ENCODE measurements at places on chromosomes 2 and 18. TPM values are rescaled to one million over a fixed set of nuclear protein-coding genes. Genes with fewer than 3 reads are reported as not detected.

GRCh38 chr2:173290518-173290917, 64.2 kb upstream of the CDCA7 start:
- H3K27me3 ChIP-seq = no peaks in the 10 kb centered on the region
- H3K4me3 ChIP-seq = no peak overlapping the region
- H3K4me1 ChIP-seq = no peaks in the 10 kb centered on the region
- no peak overlapping the region for H3K27ac ChIP-seq
- no peak for DNase-seq
- H3K36me3 ChIP-seq = no peaks in the 10 kb centered on the region

DNA sequence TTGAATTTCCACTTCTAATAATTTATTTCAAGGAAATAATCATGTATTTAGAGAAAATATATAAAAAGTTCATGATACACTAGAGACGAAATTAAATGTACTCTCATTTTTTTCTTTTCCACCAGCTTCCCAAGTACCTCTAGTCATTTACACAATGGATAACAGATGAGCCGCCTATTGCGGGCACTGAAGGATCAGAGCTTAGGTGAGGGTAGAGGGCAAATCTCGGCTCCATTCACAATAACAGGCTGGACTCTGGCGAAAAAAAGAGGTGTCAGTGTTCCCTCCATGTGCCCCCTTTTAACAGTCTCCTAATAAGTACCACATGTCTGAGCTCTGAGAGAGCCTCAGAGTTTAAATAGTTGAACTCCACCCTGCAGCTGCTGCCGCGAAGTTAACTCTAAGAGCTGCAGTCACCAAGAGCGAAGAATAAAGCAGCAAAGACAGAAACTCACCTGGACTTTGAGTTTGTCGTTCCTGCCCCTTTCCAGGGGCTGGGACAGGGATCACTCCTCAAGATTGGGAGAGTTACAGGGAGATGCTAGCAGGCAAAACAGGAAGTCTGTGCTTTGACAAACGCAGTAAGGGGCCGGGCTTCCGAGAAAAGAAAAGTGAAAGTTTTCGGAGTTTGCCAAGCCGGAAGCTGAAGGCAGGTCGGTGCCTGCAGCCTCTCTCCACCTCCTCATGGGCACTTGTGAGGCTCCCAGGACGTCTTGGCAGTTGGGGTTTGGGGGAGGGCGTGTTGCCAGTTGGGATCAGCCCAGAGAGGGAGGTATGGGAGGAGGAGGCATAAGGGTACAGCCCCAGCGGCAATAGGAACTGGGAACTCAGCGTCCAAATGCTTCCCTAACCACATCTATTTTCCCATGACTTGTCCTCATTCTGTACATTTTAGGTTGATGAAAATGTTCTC, at the start of gene SP110:
Gene SP110, minus strand, starts transcription at position 566 of the 913 bp plus-strand sequence. CDS start 3,057 bp downstream, outside the sequence.
- peak; percentile 56 for DNase-seq
- peak within 1 kb of the TSS; percentile 90 for H3K27ac ChIP-seq
- H3K27me3 ChIP-seq = no peaks in the 10 kb centered on the region
- H3K4me1 ChIP-seq = no peaks in the 10 kb centered on the region
- no peaks in the 10 kb centered on the region for H3K36me3 ChIP-seq

GRCh38 chr2:13638181-13638580, 921.4 kb downstream of the TRIB2 start:
- no peak overlapping the region for H3K4me3 ChIP-seq
- no peak for DNase-seq
- no peaks in the 10 kb centered on the region for H3K27me3 ChIP-seq
- H3K36me3 ChIP-seq = no peaks in the 10 kb centered on the region
- H3K4me1 ChIP-seq = no peaks in the 10 kb centered on the region
- H3K27ac ChIP-seq = no peak overlapping the region

- no peaks in the 10 kb centered on the region for H3K36me3 ChIP-seq
- DNase-seq = no peak
- no peak overlapping the region for H3K4me3 ChIP-seq
- H3K27me3 ChIP-seq = no peaks in the 10 kb centered on the region
These were observed 201.7 kb downstream of the PTH2R start for GRCh38 chr2:208608122-208608835.

DNA sequence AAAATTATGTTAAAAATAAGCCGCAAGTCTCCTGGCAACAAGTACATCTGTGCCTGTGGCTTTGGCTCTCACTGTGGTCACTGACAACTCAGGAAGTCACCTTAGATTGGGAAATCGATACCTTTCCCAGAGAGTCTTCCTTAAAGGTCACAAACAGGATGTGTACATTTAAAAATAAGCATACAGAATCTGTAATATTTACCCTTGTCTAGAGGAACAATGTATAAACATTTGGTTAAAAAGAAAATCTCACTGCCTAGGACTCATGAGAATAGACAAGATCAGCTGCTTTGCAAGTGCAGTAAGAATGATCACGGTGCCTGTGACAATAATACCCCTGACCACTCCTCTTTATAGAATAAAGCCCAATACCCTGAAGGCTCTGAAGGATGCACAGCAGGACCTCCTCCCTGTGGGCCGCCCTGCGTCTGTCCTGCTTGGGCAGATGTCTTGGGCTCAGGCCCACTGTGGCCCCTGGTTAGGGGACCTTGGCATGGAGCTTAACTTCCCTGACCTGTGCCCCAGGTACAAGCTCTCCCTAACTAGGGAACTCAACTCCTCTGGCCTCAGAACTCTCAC, 98.0 kb upstream of the MGAT4A start:
- no peak overlapping the region for H3K4me3 ChIP-seq
- H3K36me3 ChIP-seq = no peaks in the 10 kb centered on the region
- H3K27ac ChIP-seq = no peak overlapping the region
- H3K27me3 ChIP-seq = peaks cover 2% of the 10 kb centered on the region
- DNase-seq = no peak
- H3K4me1 ChIP-seq = no peaks in the 10 kb centered on the region

DNA sequence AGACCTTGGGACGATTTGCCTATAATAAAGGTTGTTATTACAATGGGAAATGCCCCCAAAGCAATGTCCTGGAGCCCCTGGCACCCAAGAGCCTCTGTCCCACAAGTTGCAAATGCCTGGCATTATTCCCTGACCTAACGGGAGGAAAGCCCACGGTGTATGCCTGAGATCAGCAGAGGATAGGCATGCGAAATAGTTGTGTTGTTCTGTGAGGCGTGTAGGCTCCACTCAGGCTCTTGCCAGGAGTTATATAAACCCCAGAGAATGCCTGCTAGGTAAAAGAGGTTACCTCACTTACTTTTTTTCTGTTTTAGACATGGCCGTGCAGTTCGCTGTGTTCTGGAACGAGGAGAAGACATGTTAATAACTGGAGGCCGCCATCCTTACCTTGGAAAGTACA, 52.1 kb downstream of the AOX1 start:
- no peak for DNase-seq
- no peaks in the 10 kb centered on the region for H3K36me3 ChIP-seq
- H3K27ac ChIP-seq = no peak overlapping the region
- H3K4me1 ChIP-seq = no peaks in the 10 kb centered on the region
- H3K27me3 ChIP-seq = no peaks in the 10 kb centered on the region

DNA sequence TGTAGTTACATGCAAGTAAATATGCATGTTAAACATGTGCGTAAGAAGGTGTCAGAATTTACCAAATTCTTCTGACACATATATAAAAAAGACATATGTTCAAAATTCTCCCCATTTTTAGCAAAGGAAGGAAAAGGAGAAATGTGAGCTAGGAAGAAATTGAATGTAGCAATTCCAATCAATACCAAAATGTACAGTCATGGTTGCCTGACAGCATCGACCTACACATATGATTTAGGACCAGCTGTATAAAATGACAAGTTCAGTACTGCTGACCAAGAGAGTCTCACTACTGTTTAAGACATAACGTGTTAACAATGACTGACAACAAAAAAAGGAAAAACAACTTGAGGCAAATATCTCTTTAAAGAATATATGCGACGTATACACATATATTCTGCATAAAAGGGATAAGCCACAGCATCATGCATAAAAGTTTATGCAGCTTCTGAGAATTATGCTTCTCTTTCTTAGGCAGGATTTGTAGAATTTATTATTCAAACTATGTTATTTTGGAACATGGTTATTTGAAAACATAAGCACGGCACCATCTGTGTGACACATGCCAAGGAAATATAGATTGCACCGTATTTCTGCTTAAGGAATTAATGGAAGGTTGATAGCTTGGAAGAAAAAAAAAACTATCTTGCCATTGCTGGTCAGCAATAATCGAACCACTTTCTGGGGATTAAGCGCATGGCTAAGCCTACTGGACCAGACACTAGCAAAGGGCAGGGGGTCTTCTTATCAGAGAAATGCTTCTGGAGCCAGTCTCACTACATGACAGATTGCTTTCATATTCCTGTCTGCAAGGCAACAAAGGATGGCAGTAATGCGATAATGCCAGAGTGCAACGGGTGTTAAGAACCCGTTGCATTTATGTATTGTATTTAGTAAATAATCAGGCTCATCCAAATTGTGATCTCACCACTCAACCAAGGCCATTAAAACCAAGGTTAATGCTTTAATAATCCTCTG, 154.0 kb downstream of the WDPCP start:
- H3K36me3 ChIP-seq = no peaks in the 10 kb centered on the region
- no peak overlapping the region for H3K27ac ChIP-seq
- H3K4me1 ChIP-seq = no peaks in the 10 kb centered on the region
- no peak for DNase-seq

DNA sequence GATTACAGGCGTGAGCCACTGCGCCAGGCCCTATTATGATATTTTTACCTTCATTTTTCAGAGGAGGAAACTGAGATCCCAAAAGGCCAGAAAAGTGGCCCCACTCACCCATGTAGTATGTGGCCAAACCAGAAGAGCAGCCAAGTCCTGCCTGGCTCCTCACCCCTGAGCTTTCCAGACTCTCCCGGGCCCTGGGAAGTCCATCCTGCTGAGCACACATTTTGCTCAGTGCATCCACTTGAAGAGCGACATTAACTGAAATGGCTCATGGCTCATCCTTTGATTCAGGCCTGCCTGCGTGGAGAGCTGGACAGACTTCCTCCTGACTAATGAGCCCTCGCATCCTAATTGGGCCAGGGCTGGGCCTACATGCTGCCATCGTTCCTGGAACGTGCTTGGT, 9.5 kb upstream of the NGEF start:
- no peak for DNase-seq
- H3K36me3 ChIP-seq = no peaks in the 10 kb centered on the region
- H3K27me3 ChIP-seq = no peaks in the 10 kb centered on the region
- H3K4me1 ChIP-seq = peaks cover 5% of the 10 kb centered on the region
- H3K4me3 ChIP-seq = no peak overlapping the region

- H3K27ac ChIP-seq = no peak overlapping the region
- H3K36me3 ChIP-seq = no peaks in the 10 kb centered on the region
- no peak for DNase-seq
- peak overlapping the region; percentile 9 for H3K4me3 ChIP-seq
- peaks cover 13% of the 10 kb centered on the region for H3K27me3 ChIP-seq
These were observed 217.0 kb upstream of the DTNA start for GRCh38 chr18:34493099-34493544.

GRCh38 chr2:15337996-15338666, 223.0 kb downstream of the NBAS start:
- DNase-seq = no peak
- H3K4me3 ChIP-seq = no peak overlapping the region
- no peaks in the 10 kb centered on the region for H3K27me3 ChIP-seq

- DNase-seq = no peak
- no peaks in the 10 kb centered on the region for H3K27me3 ChIP-seq
- H3K36me3 ChIP-seq = no peaks in the 10 kb centered on the region
- no peaks in the 10 kb centered on the region for H3K4me1 ChIP-seq
- H3K27ac ChIP-seq = no peak overlapping the region
These were observed 580.5 kb upstream of the NRXN1 start for GRCh38 chr2:51612387-51612786.

DNA sequence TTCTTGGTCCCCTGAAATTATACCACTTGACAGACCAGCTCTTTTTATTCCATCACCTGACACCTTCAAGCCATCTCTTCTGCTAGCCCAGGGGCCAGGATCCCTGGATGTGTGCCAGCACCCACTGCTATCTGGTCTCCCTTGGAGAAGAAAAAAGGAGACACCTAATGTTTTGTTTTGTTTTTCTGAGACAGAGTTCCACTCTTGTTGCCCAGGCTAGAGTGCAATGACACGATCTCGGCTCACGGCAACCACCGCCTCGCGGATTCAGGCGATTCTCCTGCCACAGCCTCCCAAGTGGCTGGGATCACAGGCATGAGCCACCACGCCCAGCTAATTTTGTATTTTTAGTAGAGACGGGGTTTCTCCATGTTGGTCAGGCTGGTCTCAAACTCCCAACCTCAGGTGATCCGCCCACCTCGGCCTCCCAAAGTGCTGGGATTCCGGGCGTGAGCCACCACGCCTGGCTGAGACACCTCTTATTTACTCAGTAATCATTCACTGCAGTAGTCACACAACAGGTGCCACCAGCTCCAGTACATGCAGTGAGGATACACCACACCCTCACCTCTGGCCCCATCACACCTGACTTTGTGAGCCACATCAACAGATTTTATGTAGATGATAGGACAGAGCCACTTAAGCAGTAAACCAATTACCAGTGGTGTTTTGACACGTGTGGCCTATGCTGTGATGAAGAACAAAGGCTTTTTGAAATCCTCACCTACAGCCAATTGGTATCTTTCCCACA, 42.8 kb upstream of the PCBP1 start:
- H3K4me3 ChIP-seq = no peak overlapping the region
- H3K27ac ChIP-seq = no peak overlapping the region
- H3K4me1 ChIP-seq = no peaks in the 10 kb centered on the region
- DNase-seq = no peak

DNA sequence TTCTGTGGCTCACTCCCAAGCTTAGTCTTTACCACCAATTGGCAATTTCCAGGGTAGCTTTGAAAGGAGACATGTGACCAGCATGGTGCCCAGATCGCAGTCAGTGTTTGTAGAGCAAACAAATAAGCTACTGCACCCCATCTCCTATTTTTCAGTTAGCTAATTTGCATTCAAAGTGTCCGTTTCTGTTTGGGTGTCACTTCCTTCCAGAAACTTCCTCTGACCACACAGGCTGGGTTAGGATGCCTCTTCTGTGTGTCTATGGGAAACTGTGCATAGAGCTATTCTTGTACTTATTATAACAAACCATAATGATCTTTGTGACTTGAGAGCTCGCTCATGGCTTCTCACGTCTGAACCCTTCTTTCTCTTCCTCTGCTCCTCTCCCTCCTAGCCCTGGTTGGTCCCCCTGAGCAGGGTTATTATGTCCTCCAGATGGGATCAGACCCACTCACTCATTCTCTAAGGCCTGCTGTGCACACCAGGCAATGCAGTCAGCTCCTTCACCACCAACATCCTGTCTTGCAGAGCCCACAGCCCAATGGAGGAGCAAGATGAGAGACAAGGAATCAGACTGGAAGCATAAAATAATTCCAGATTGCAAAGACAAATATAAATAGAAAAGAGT, 101.2 kb upstream of the ALK start:
- no peak overlapping the region for H3K27ac ChIP-seq
- no peak for DNase-seq
- H3K4me1 ChIP-seq = no peaks in the 10 kb centered on the region
- peaks cover 15% of the 10 kb centered on the region for H3K27me3 ChIP-seq
- no peak overlapping the region for H3K4me3 ChIP-seq
- H3K36me3 ChIP-seq = no peaks in the 10 kb centered on the region

The RAB6D gene
- not detected for total RNA-seq

The OTOF gene
- 0.41 TPM for total RNA-seq

The DPP4 gene
- total RNA-seq = 0.23 TPM

The INPP5D gene
- total RNA-seq = 0.39 TPM

Measured in Panc1 (cell line).